MV-4-11 (cell line): ENCODE measurements at places on chromosomes 7 and 10.

- no peak for DNase-seq
These were observed 122.2 kb upstream of the LRGUK start for GRCh38 chr7:134004829-134005505.

- DNase-seq = no peak
These were observed 64.1 kb upstream of the RNF32 start for GRCh38 chr7:156576216-156577058.

GRCh38 chr10:34449836-34450235, 365.3 kb downstream of the PARD3 start:
- no peak for DNase-seq

- DNase-seq = no peak
These were observed 40.0 kb downstream of the KCTD7 start for GRCh38 chr7:66668677-66669076.

DNA sequence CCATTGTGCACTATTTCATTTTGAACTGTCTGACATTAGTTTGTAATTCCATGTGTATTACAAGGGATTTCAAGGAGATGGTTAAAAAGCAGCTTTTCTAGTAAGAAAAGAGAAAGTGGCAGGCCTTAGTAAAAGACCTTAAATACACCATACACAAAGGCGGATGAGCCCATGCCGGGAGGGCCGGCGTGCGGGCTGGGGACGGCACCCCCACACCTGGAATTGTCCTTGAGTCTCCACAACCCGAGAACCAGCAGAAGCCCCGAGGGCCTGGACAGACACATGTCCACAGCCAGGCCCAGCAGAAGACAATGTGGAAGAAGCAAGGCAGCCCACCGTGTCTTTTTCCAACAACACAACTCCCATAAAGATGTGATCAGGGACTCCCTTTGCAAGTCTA, 123.7 kb upstream of the TCERG1L start:
- no peak for DNase-seq

DNA sequence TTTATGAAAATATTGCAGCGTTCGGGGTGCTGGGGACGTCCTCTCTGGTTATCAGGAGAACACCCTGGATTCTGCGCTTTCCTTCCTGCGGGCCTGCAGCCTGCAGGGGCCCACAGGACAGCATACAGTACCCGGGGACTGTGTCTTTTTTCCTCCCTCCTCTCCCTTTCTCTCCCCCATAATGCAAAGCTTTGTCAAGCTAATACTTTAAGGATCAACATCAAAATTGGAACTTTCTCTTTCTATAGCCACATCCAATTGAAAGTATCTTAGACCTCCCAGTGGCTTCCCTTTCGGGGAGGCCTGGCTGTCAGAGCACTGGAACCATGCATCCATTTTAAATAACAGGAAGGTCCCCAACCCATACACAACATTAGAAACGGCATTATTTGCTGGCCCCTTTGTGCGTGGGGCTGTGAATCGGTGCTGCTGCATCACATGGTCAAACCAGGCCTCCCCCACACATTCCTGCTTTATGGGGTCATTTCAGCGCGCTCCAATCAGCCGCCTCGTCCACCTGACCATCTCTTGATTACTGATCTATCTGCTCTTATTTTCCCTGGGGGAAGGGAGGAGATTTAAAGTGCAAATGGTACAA, 505.1 kb downstream of the DNAJB6 start:
- no peak for DNase-seq

DNA sequence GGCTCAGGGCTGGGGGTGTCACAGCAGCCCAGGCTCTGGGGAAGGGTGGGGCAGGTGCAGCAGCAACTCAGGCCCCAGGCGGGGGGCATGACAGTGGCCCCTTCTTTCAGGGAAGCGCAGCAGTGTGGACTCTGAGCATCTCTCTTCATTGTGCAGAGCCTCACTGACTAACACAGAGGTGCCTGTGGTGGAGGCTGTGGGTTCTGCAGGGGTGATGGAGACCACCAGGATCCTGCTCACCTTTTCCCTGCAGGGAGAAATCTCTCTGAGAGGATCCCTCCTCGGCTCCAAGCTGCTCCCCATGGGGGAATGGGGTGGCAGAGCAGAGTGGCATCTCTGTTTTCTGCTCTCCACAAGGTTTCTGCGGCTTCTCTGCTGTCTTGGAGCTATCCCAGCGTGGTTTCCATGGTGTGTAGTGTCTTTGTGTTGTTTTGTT, 37.8 kb upstream of the SHH start:
- no peak for DNase-seq

- DNase-seq = no peak
These were observed 90.3 kb downstream of the TRRAP start for GRCh38 chr7:98968621-98969020.

DNA sequence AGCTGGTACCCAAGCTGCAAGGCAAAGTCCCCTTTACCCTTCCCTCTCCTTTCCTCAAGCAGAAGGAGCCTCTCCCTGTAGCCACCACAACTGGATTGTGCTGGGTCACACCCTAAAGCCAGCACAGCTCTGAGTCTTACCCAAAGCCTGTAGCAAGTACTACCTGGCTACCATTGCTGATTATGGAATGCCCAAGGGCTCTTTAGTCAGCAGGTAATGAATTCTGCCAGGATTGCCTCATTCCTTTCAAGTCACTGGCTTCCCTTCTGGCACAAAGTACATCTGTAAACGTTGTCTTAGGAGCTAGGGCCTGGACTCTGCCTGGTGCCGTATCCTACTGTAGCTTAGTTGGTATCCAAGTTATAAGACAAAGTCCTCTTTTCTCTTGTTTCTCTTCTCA, 52.0 kb downstream of the FAS start:
- no peak for DNase-seq
